Thymus (tissue), 14 donors: ENCODE measurements at places on chromosomes 3 and 15. TPM values are rescaled to one million over a fixed set of nuclear protein-coding genes. Genes with fewer than 3 reads are reported as not detected.

GRCh38 chr3:13876451-13877100 is 3.3 kb downstream of the WNT7A start:
- peaks cover 5% of the 10 kb centered on the region for H3K4me1 ChIP-seq
- H3K27me3 ChIP-seq, result peaks cover 53% of the 10 kb centered on the region
- H3K36me3 ChIP-seq, result no peaks in the 10 kb centered on the region
- no peak overlapping the region for H3K27ac ChIP-seq

DNA sequence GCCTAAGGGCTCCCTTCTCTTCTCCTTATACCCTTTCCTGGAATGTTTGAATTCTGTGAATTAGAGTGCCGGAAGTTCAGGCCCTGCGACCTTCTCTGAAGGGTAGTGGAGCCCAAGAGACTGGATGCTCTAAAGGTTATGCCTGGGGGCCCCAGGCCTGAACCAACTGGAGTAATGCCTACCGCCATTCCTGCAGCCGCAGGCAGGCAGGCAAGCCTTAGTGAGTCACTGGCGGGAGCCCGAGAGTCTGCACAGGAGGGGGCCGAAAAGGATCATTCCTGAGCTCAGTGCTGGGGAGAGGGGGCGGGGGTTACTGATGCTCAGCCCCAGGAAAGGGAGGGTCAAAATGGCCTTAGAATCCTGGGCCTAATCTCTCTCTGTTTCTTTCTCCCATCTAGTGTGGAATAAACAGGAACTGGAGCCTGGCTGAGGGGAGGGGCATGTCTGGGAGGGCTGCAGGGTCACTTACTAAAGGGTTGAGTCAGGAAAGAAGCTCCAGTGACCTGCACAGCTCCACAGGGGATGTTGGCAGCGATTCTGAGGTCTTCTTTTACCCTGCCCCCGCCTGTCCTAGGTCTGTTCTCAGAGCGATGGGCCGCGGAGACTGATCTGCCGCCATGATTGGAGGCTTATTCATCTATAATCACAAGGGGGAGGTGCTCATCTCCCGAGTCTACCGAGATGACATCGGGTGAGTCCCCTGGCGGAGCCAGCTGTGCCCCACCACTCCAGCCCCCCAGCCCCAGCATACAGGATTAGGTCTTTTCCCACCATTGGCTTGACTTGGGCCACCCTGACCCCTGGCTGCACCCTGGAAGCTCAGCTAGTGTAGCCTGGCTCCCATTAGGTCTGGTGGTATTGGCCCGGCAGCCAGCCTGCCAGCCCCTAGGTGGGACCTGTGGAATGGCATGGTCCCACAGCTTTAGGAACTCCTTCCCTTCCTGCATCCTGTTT is 2.0 kb downstream of the AP2M1 start:
- H3K27ac ChIP-seq, result no peak overlapping the region
- no peaks in the 10 kb centered on the region for H3K27me3 ChIP-seq
- peaks cover 28% of the 10 kb centered on the region for H3K4me1 ChIP-seq
- peak overlapping the region; percentile 99 for H3K4me3 ChIP-seq

DNA sequence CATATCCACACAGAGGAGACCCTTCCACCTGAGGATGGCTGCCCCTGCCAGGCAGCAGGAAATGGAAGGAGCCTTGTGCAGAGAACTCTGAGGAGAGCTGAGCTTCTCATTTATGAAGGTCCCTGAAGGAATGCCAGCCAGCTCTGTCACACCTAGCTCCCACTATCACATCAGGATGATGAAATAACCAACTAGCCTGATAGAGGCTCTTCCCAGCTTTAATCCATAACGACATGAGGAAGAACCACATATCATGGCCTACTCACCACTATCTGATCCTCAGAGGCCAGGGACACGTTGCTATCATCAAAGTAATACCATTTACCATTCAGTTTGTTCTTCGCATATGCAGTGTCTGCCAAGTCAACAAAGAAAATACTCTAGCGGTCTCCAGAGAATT is 1.5 kb upstream of the C3orf62 start:
- peaks cover 27% of the 10 kb centered on the region for H3K36me3 ChIP-seq
- peak overlapping the region; percentile 58 for H3K27ac ChIP-seq
- H3K27me3 ChIP-seq, result no peaks in the 10 kb centered on the region
- DNase-seq, result no peak
- no peak overlapping the region for H3K4me3 ChIP-seq

The PPP4R2 gene
- 79.7 TPM for total RNA-seq
